ENCODE measurements at places on chromosomes 16 and 17. TPM values are rescaled to one million over a fixed set of nuclear protein-coding genes. Genes with fewer than 3 reads are reported as not detected.

Gene TLCD3B
- 1.2 TPM for total RNA-seq

Gene GDPD1
- 1.9 TPM for total RNA-seq

Gene PYDC1
- total RNA-seq: not detected

Gene KRT24
- not detected for total RNA-seq

DNA sequence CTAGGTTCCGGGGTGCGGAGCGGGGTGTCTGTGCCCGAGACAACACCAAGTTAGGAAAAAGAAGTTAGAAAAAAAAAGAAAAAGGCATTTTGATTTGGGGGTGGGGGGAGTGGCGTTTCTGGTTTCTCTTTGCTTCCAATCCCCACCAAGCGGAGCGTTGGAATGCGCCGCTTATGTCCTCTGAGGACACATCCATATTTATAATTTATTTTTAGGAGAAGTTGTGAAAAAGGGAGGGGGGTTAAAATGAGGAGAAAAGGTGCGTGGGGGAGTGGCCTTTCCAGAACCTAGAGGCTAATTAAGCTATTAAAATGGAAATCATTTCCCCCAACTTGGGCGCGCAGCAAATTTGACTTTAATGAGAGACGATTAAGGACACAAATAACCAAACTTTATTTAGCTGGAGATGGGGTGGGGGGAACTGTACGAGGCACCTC lies 232.1 kb downstream of the MRTFB start:
- no peak for DNase-seq

DNA sequence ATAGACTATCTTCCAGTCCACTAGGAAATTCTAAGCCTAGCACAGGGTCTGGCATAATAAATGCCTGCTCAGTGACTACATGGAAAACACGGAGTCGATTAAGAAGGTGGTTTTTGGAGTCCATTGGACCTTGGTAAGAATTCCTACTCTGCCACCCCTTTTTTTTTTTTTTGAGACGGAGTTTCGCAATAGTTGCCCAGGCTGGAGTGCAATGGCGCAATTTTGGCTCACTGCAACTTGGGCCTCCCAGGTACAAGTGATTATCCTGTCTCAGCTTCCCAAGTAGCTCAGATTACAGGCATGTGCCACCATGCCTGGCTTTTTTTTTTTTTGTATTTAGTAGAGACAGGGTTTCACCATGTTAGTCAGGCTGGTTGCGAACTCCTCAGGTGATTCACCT lies 123.2 kb downstream of the HS3ST2 start:
- no peak for DNase-seq

DNA sequence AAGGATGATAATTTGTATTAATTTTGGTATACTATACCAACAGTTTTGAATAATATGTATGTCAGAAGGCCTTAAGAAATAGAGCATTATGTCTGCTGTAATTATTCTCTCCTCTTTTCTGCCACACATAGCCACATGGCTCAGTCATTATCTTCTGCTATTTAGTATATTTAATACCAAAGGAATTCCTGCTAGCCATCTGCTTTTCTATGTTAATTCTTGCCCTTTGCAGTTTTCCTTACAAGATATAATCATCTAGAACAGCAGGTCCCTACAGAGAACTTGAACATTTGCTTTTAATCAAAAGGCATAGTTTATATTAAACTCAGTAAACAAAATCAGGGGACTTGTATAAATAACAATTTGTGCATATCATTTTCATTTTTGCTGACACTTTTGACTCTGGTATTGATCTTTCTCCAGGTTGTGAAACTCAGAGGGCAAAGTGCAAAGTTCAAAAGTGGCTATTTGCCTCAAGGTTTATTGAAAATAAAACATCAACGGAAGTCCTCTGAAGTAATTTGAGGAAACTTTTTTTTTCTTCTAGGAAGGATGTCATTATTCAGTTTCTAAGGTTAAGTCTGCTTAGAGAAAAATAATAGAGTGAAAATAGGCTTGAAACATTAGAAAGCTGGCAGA lies 702.0 kb downstream of the KCNJ2 start:
- no peak for DNase-seq

- DNase-seq: no peak
Measured at GRCh38 chr16:82761858-82762257, 135.1 kb downstream of the CDH13 start.

- DNase-seq: no peak
Measured at GRCh38 chr16:12086822-12087221, 110.3 kb downstream of the SNX29 start.

DNA sequence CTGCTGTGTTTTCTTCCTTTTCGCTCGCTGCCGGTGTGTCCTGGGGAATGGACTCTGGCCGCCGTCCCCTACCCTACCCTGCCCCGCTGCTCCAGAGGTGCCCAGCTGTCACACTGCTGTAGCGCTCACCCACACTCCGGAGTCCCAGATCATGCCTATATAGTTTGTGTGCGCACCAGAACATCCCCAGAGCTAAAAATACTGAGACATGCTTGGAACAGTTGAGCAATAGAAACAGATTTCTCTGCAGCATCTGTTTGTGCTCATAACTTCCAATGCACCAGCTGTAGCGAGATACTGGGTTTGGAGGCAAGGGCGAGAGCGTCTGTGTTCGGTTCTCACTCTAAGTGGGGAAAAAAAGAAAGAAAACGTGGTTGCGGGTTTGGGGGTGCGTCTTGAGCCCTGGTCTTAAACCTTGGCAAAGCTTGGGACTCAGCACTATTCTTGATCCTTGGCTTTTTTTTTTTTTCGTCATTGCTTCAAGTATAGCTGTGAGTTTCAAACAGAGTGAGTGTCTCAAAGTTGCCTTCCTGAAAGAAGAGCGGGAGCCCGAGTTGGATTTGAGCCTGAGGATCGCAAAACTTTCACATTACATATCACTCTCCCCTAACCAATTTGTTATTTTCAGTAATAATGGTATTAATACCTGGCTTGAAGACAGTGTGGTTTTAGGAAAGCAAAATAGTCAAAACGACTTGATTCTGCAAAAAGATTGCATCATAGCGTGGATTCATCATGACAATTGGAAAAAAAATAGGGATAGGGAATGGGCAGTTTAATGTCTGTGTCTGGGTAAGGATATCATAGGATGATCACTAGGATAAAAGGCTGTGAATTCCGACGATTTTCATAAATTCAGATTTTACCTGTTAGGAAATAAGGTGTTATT lies 621 bp downstream of the KCNJ2 start:
- DNase-seq: no peak
